Type B pancreatic cell (in vitro differentiated cells): ENCODE measurements at places on chromosomes 3 and 15. TPM values are rescaled to one million over a fixed set of nuclear protein-coding genes. Genes with fewer than 3 reads are reported as not detected.

The NUSAP1 gene
- 38.8 and 113 TPM in 2 replicates for total RNA-seq

DNA sequence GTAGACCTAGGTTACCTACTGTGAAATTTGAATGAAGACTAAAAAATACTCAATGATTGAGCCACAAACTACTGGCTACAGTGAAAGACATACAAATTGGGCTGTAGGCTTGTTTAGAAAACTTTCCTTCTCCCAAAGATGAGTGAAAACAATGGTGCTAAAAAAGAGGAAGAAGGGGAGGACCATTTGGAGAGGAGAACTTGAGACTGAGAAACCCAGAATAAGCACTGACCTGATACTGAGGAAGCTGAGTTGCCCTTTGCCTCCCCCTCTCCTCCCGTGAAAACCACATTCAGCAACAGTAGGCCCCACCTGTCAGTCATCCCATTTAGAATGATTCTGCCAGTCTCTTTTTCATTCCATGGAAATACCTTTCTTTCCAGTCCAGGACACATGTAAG is 484.0 kb upstream of the TGFBR2 start:
- no peak for DNase-seq
- no peaks in the 10 kb centered on the region for H3K36me3 ChIP-seq
- H3K4me1 ChIP-seq, result no peaks in the 10 kb centered on the region
- no peak overlapping the region for H3K27ac ChIP-seq

The CDHR4 gene
- 0.29 TPM in 1 of 2 replicates, not detected in the other for total RNA-seq

GRCh38 chr15:69167218-69167846 is 6.9 kb downstream of the GLCE start:
- no peak overlapping the region for H3K4me3 ChIP-seq
- H3K4me1 ChIP-seq, result peaks cover 24% of the 10 kb centered on the region
- H3K27me3 ChIP-seq, result no peaks in the 10 kb centered on the region
- no peak overlapping the region for H3K27ac ChIP-seq
- DNase-seq, result no peak

DNA sequence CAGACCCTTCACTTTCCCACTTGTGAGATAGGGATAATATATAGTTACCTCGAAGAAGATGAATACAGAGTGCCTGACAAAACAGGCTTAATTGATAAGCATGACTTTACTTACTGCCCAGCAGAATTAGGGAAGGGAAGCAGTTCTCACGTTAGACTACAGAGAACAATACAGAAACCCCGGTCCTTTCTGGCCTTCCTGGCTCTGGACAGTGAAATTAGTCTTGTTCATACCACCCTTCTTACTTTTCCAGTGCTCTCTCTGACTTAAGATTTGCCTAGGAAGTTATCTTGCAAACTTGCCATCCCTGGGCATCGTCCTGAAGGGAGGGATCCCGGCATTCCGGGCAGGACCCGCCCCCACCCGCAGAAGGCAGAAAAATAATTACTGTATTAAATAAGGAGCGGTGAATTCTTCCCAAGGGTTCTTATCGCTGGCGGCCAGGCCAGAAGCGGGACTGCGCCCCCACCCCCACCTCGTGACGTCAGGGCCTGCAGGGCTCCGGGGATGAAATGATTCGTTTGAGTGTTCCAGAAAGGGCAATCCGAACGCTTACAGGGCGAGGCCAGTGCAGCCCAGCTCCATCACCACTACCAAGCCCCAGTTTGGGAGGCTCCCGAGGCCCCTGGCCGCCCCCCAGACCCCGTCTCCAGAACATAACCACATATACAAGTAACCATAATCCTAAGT is 8.4 kb downstream of the SOX2 start:
- peaks cover 12% of the 10 kb centered on the region for H3K36me3 ChIP-seq
- peaks cover 18% of the 10 kb centered on the region for H3K4me1 ChIP-seq
- H3K27me3 ChIP-seq, result peaks cover 96% of the 10 kb centered on the region
- DNase-seq, result no peak
